ENCODE measurements at places on chromosomes 3 and 15. TPM values are rescaled to one million over a fixed set of nuclear protein-coding genes. Genes with fewer than 3 reads are reported as not detected.

The SNTN gene
- total RNA-seq, result not detected

The TSEN2 gene
- total RNA-seq, result 17.4 TPM

The RETNLB gene
- total RNA-seq, result not detected

The ZNF619 gene
- total RNA-seq, result 1.7 TPM

The TTBK2 gene
- total RNA-seq, result 2.2 TPM

The ZCWPW2 gene
- total RNA-seq, result 0.06 TPM

The ZIC4 gene
- total RNA-seq, result not detected

The SCAANT1 gene
- not detected for total RNA-seq

The HTR3E gene
- not detected for total RNA-seq

The SHQ1 gene
- 18.7 TPM for total RNA-seq

The KBTBD13 gene
- not detected for total RNA-seq

The STRIT1 gene
- not detected for total RNA-seq

The TUSC7 gene
- total RNA-seq, result not detected

The TNNC1 gene
- total RNA-seq, result 1.2 TPM

The CDHR4 gene
- 0.53 TPM for total RNA-seq

The MESP2 gene
- total RNA-seq, result 0.51 TPM

The CEMIP gene
- total RNA-seq, result 2.4 TPM

The SI gene
- total RNA-seq, result not detected

The FBXO40 gene
- not detected for total RNA-seq

The TAMM41 gene
- 31.0 TPM for total RNA-seq

The FSIP1 gene
- 1.1 TPM for total RNA-seq

The KLF15 gene
- 0.12 TPM for total RNA-seq

The SIDT1 gene
- total RNA-seq, result 0.38 TPM

The CALML4 gene
- 9.3 TPM for total RNA-seq

The FBXL2 gene
- total RNA-seq, result 6.0 TPM

The CCDC39 gene
- not detected for total RNA-seq

The GHSR gene
- not detected for total RNA-seq

The HOMER2 gene
- 11.5 TPM for total RNA-seq

The STAB1 gene
- total RNA-seq, result 0.05 TPM

The INKA1 gene
- 1.7 TPM for total RNA-seq

The C3orf20 gene
- not detected for total RNA-seq

The ITIH1 gene
- not detected for total RNA-seq

The TM6SF1 gene
- total RNA-seq, result 0.10 TPM

The MAGEF1 gene
- 28.7 TPM for total RNA-seq
